ENCODE measurements at places on chromosomes 13 and 19.

- DNase-seq: no peak
Observed at GRCh38 chr13:25329706-25330105, 28.3 kb downstream of the NUP58 start.

- no peak for DNase-seq
Observed at GRCh38 chr19:49855676-49856573, 5.0 kb downstream of the PTOV1 start.

DNA sequence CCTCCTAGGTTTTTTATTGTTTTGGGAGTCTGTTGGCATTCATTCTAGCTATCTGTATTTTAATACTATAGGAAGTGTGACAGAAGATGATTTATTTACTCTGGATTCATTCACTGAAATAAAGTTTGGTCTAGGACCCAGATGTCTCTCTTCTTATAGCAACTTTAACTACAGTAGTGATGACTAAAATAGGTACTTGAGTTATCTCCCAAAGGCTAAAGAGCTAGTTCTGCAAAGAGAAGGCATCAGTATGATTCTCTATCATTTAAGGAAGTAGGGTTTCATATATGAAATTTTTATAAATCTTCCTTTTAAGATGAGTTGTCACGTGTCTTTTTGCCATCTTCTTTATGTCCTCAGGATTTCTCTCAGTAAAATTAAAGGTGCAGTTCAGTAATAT, 507.4 kb downstream of the KCTD12 start:
- DNase-seq: no peak

DNA sequence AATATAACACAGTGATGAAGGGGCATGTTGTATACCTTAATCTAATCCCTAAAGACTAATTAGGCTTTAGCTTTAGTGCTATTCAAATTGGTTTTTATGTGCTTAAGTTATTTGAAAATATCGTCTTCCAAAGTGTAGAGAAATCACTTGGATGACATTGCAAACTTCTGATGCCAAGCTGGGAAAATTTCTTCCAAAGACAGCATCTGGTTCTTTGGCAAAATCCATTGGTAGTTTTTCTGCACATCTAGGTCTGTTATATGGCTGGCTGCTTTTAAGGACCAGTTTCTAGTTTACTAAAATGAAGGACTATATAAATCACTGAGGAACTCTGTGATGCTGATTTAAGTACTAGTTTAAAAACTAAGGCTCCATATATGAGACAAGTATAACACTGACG, 2362.3 kb downstream of the PCDH9 start:
- DNase-seq: no peak

GRCh38 chr13:31441800-31442510, 242.2 kb downstream of the B3GLCT start:
- DNase-seq: no peak

GRCh38 chr19:46850228-46851203, at the start of gene AP2S1:
Gene AP2S1, minus strand, starts transcription at chr19:46850846. Its CDS starts 80 bp downstream, at chr19:46850766.
- DNase-seq: peak; percentile 89

DNA sequence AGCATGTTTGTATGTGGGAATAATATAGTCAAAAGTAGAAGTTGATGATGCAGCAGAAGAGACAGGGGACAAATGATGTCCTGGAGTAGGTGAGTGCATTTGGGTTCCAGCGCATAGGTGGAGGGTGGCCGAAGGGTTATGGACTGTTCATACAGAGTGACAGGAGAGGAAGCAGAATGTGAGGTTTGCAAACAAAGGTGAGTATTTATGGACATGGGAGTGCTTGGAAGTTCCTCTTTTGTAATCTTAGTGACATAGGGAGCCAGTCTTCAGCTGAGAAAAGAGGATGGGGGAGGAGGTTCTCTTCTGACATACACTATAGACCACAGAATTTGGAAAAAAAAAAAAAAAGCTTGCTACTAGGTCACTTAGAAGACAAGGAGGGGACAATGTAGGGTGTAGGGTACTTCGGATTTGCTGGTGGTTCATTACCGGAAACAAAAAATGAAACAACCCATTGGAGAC, 331.6 kb downstream of the DLEU7 start:
- no peak for DNase-seq

GRCh38 chr13:59088716-59089115, 1075.0 kb downstream of the DIAPH3 start:
- DNase-seq: no peak

DNA sequence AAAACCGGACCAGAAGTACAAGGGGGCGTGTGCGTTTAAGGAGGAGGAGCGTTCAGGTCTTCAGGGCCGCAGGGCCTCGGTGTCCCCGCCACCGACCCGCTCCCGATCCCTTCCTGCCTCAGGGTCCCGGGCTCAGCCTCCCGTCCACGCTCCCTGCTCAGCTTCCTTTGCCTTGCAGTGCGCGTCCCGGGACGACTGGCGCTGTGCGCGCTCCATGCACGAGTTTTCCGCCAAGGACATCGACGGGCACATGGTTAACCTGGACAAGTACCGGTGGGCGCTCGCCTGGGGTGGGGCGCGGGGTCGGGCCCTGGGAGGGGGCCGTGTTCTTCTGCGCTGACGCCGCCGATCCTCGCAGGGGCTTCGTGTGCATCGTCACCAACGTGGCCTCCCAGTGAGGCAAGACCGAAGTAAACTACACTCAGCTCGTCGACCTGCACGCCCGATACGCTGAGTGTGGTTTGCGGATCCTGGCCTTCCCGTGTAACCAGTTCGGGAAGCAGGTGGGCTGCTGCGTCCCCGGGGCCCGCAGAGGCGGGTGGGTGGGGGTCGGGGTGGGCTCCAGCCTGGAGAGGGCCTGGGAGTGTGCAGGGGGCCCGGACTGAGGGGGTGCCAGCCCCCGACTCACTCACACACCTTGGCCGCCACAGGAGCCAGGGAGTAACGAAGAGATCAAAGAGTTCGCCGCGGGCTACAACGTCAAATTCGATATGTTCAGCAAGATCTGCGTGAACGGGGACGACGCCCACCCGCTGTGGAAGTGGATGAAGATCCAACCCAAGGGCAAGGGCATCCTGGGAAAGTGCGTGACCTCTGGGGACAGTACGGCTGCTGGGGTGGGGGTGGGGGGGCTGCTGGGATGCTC, 1.4 kb downstream of the GPX4 start:
- DNase-seq: no peak

DNA sequence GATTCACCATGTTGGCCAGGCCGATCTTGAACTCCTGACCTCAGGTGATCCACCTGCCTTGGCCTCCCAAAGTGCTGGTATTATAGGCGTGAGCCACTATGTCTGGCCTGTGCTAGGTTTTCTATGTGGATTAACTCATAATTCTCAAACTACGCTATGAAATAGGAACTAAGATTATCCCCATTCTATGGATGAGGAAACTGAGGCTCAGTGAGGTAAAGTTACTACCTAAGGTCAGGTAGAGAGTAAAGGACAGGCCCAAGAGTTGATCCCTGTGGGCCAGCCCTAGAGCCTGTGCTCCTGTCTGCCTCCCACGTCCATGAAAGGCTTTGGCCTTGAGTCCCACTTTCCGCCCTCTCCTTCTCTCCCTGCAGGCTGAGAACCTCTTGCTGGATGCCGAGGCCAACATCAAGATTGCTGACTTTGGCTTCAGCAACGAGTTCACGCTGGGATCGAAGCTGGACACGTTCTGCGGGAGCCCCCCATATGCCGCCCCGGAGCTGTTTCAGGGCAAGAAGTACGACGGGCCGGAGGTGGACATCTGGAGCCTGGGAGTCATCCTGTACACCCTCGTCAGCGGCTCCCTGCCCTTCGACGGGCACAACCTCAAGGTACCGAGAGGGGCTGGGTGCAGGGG, 20.1 kb downstream of the MARK4 start:
- no peak for DNase-seq

DNA sequence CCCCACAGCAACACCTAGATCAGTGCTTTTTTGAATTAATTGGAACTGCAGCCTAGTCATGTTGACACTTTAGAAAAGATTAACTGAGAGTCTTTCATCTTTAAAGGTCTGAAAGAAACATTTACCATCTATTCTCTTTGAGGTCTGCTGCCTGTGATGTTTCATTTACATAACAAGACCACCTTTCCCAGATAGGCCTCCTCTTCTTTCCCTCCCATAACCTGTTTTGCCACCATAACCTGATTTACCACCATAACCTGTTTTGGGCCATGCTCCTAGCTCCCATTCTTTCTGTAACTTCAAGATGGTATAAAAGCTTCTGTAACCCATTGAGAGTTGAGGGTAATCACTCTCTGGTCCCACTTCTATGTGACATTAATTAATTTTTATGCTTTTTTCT, 320.8 kb downstream of the PCDH20 start:
- no peak for DNase-seq

DNA sequence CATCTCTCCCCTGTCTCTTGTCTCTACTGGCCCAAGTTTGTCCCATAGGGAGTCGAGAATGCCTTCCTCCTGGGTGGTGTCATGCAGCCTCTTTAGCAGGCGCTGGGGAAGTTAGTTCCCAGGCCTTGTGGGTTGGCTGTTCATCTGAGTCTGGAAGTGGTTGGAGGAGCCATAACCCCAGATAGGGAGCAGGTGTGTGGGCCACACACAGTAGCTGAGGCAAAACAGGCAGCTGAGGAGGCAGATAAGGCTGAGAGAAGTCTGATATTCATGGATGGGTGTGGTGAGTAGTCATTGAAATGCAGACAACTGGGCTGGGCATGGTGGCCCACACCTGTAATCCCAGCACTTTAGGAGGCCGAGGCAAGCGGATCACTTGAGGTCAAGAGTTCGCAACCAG, 40.9 kb upstream of the KPNA3 start:
- no peak for DNase-seq

DNA sequence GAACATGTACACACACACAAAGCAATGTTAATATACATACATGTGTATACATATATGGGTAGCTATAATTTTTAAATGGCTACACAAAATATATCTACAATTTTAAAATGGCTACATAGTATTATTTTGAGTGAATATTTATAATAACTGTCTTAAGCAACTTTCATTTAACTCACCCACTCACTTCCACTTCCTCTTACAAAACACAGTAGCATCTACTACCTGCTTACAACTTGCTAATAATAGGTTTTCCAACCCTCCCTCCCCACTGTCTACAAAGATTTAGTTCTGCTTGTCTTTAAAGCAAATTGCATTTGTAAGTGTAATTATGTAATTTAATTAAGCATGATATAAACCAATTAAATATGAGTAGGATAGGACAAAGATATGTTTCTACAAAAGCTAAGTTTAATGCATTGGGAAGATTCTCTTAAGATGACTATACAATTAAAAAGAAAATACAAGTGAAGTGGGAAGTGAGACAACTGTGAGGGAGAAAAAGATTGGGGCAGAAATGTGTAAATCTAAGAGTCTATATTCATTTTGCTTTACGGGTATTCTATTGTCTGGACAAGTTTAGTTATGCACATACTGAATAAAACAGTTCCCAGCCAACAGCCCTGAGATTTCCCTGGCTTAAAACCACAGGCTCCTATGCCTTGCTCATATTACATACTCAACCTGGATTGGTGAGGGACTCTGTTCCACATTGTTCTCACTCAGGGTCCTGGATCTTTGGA, 583.1 kb downstream of the EFNB2 start:
- no peak for DNase-seq

DNA sequence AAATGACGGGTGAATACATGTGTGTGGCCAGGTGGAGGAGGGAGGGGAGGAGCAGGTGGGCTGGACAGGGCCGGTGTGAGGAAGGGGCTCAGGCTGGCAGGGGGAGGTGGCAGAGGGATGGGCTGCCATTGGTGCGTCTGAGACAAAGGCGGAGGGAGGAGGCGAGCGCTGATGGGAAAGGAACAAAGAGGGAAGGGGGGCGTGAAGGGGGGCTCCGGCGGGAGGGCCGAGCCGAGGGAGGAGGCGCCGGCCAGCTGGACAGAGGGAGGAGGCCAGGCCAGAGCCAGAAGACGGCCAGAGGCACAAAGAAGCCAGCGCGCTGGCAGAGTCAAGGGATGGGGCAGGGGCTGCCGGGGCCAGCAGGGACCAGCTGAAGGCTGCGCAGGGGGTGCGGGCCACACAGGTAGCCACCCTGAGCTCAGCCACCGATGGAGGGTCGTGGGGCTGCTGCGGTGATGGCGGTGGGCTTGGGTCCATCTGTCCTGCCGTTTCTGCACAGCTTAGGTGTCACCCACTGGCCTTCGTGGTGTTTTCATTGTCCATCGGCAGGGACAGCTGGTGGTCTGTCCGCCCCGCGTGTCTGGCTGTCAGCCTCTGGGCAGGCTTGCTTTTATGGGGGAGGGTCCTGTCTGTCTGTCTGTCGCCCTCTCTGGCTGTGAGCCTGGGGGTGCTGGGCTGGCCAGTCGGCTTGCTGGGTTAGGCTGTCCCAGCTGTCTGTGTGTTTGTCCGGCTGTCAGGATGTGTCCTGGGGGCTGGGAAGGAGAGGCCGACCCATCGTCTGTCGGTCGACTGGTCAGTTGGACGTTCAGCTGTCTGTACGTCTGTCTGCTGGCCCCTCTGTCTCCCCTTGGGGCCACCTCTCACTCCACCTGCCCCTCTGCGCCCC, 2.2 kb downstream of the APC2 start:
- no peak for DNase-seq

DNA sequence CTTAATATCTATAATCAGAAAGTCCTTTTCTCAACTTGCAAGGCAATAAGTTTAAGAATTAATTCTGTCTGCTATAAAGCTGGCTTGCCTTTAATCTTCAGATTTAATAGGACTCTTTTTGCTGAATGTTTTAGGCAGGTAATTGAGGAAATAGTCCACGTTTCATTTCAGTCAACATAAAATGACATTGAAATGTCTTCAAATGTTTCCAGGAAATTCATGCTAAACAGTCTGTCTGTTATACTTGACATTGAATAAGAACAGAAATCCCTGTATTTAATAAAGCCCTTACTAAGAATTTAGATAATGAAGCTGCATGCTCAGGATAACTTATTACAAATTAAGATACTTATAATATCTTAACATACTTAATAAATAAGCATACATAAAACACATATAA, 84.2 kb downstream of the PCDH9 start:
- DNase-seq: no peak

DNA sequence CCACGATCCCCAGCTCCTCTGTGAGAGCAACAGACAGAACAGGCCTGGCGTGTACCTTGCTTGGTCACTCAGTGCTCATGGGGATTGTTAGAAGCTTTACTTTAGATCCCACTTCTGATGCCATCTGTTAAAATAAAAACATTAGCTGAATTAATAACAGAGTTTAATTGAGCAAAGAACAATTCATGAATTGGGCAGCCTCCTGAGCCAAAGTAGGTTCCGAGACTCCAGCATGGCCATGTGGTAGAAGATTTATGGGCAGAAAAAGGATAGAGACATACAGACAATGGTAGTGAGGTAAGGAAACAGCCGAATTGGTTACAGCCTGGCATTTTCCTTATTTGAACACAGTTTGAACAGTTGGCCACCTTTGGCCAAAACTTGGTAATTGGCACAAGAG, 223.9 kb upstream of the TRPC4 start:
- no peak for DNase-seq

GRCh38 chr19:28705008-28705407, 507.9 kb downstream of the UQCRFS1 start:
- DNase-seq: no peak

GRCh38 chr13:80039000-80039399, 301.9 kb downstream of the SPRY2 start:
- DNase-seq: no peak

DNA sequence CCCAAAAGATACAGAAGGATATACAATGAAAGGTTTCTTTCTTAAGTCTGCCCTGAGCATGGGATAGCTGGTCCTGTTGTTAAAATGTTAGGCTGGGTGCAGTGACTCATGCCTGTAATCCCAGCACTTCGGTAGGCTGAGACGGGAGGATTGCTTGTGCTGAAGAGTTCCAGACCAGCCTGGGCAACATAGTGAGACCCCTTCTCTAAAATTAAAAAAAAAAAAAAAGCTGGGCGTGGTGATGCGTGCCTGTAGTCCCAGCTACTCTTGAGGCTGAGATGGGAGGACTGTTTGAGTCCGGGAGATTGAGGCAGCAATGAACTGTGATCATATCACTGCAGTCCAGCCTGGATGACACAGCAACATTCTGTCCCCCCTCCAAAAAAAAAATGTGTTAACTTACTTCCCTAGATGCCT, 52.5 kb upstream of the SHKBP1 start:
- no peak for DNase-seq

All from activated T-cell treated with anti-CD3 and anti-CD28 coated beads, Interleukin-2, amount 50 U/mL, for 1 hour (primary cell).